ENCODE measurements at places on chromosomes 3 and 15.

DNA sequence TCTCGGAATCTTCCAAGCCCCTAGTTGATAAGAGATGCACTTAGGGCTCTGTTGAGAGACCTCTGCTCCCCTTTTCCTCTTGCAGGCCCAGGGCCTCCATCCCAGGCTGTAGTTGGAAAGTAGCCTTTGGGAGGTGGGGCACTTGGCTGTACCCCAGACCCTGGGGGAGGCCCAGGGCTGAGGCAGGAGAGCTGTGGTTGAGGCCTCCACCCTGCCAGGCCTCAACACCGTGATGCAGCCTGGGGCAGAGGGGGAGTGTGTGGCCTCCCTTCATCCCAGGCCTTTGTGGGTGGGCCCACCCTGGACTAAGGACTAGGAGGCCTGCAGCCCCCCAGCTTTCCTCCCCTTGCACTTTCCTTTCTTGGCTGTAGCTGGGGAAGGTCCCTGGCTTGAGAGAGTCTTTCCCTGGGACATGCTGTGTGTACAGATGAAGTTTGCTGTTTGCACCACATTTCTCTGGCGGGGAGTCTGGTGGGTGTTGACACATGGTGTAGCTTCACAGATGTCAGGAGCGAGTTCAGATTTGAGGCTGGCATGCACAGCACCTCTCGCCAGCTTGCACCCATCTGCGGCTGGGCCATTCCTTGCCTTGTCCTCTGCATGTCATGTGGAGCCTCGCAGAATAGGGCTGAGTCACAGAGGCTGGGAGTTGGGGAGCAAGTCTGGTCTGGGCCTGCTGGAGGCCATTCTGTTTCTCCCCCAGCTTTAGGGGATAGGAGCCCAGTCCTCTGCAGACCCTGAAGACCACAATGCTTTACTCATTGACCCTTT, 13.7 kb downstream of the PLEKHO2 start:
- no peak for DNase-seq

- DNase-seq: no peak
Observed at GRCh38 chr15:49196856-49197255, 26.8 kb downstream of the GALK2 start.

GRCh38 chr3:31579828-31580227, 47.1 kb downstream of the STT3B start:
- DNase-seq: no peak

DNA sequence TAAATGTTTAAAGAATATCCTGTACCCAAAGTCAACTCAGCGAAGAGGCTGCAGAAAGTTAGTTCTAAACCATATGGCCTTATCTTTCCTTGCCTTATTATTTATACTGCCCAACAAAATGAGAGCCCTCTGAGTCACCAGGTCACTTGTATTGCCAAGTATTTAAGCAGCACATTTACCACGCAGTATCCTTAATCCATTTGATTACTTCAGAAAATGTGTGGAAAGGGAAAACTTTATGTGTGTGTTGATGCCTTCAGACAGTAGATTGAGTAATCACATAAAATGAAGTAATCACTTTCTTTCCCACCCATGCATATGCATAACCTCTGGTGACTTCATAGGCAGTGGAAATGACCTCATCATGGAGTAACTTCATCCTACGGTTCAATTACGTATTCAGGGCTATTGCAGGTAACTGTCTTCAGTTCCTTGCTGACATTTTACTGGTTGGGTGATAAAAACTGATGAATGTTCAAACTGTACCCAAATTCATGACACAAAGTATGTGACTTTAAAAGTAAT, 7.5 kb upstream of the CADPS start:
- no peak for DNase-seq

- DNase-seq: peak; percentile 7
Observed at GRCh38 chr3:110314512-110315114, 757.0 kb upstream of the NECTIN3 start.

- no peak for DNase-seq
Observed at GRCh38 chr3:48107227-48107626, 81.0 kb downstream of the CDC25A start.

GRCh38 chr3:178629430-178630178, 93.4 kb downstream of the KCNMB2 start:
- DNase-seq: no peak

GRCh38 chr15:63254991-63255390, 22.4 kb upstream of the APH1B start:
- no peak for DNase-seq

- no peak for DNase-seq
Observed at GRCh38 chr3:99637368-99638111, 854 bp upstream of the COL8A1 start.

DNA sequence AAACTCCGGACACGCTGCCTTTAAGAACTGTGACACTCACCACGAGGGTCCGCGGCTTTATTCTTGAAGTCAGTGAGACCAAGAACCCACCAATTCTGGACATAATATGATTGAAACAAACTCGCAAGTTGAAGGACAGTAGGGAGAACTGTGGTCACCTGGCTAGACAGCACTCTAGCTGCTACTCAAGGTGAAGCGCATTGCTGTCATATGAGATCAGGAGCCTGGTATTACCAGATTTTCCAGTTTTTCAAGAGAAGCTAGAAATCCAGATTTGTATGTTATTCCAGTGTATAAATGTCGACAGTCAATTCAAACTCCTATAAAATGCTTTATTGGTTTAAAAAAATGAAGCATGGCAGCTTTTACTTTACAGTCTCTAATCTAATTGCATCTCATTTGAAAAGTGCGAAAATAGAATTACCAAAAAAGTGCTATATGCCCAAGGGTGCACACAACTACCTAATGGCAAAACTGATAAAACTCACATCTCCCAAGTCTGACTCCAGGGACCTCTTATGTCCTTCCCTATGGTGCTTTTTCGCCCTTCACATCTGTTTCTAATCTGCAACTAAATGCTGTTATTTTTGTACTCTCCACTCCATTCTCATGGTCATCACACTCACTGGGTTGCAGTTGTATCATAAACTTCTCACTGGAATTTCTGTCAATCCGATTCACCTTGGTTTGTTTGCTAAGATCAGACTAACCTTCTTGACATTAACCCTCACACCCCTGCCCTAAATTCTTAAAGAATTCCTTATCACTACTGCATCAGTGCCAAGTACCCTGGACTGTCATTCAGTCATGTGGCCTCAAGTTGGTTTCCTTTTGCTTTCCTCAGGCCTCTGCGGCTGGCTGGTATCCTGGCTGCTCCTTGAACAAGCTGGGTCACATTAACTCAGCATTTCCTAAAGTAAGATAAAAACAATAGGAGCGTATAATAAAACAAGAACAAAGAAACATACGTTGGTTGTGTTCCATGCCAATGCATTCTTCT, 31.5 kb upstream of the ARHGEF26 start:
- no peak for DNase-seq

DNA sequence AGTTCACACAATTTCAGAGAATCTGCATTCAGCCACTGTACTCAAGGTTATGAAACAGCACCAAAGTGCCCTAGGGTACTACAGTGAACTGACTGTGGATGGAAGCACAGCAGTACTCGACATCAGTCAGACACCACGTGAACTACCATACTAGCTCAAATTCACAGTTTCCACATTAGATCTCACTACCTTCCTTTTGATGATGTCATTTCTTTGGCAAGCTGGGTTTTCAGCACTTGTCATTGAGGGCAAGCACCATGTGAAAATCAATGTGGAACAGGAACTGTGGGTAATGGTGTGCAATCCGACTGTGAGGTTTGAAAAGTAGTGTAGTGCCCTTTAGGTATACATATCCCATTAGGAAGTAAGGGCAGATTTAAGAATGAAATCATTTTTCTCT, 110.5 kb upstream of the BFSP2 start:
- no peak for DNase-seq

DNA sequence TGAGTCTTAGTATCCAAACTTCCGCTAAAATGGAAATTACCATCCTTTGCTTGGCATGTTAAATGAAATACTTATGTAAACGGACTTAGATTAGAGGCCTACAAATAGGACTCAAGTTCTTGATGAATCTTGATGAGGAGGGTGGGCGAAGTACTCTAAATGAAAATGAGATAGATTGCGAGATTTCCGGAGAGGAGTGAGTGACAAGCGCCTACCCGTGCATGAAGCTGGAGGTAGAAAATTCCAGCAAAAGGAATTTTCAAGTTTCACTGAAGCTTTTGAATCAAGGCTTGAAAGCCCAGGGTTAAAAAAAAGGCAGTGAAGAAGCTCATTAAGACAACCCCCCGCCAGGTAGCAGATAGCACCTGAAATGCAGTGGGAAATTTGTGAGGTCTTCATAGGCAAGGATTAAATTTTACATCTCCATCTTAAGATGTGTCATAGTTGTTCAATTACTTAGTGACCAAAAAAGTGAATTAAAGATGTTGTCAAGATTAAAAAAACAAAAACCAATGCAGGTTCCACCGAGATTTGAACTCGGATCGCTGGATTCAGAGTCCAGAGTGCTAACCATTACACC, 655 bp upstream of the RAB11A start:
- no peak for DNase-seq

GRCh38 chr15:45167631-45168205, 20.0 kb downstream of the SHF start:
- DNase-seq: no peak

- no peak for DNase-seq
Observed at GRCh38 chr3:150396956-150397550, 11.0 kb upstream of the TSC22D2 start.

DNA sequence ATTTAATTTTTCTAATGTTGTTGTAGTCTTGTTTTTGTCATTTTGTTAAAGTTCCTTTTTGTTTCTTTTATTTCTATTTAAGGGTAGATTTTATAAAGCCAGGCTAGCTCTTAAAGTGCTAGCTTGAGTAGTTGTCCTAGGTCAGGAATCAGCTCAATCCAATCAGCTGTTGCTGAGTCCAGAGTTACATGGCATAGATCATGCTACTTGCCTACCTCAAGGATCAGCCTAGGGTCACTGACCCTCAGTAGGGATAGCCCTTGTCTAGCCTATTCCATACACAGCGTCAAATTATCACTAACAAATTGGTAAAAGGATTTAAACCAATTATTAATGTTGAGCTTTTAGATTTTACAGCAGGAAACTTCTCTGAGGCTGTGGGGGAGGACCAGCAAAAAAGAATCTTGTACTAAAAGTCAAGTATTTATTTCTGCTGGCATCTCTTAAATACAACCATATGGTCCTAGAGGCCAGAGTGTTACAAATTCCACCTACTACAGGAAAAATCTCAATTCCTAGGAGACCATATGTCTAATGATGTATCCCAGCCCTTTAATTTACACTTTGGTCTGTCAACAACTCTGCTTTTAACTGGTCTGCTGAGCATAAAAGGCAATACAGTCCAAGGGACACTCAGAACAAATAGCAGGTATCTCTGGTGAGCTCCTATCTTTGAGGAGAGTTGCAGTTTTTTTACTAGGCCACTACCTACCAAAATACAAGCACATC, 138.3 kb upstream of the PTPRG start:
- DNase-seq: no peak

DNA sequence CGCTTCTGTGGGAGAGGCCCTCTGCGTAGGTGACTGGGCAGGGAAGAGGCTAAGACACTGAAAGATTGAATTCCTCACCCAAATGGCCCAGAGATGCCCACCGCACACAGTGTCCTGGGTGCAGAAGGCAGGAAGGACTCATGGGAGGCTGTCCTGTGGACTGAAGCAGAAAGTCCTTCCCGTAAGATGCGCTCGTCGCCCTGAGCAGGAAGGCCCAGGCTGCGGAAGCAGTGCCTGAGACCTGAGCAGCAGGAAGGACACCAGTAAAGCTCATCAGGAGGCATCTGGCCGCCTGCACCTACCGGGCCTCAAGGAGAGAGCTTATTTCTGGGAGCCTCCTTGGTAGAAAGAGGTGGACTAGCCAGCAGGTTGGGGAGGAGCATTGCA, 3.3 kb downstream of the PAK6 start:
- no peak for DNase-seq

DNA sequence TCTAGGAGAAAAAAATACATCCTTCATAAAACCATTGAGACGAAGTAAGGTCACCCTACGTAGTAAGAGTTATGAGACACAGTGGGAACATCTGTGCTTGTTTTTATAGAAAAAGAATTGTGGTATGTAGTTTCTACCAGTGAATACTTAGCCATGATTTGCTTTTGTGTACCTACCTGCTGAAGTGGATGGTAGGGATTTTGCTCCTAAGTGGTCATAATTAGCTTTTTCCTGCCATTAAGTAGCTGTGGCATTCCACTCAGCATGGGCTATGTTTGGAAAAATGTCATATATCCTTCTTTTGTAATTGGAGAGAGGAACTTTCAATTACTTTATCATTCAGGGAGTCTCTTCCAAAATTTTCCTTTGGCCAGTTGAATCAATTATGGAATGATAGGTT, 63.7 kb downstream of the CHD2 start:
- DNase-seq: no peak

DNA sequence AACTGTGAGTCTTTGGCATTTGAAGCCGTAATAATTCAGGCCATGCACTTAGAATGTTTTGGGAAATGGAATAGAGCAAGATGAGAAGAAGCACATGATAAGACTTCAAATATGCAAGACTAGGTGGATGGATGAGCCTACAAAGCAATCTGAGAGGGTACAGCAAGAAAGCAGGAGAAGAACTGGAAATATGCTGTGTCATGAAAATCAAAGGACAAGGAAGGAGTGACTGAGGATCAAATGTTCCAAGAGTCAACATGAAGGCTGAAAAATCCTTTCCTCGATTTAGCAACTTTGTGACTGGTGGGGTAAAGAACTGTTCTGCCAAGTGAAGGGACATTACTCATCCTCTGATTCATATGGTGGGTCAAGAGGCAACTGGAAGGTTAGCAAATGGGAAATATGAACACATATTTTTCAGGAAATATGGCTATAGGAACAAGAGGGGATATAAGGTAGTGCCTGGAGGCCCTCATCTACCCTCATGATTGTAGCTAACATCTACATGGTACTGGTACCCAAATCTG, 803.7 kb upstream of the ARRDC4 start:
- no peak for DNase-seq

DNA sequence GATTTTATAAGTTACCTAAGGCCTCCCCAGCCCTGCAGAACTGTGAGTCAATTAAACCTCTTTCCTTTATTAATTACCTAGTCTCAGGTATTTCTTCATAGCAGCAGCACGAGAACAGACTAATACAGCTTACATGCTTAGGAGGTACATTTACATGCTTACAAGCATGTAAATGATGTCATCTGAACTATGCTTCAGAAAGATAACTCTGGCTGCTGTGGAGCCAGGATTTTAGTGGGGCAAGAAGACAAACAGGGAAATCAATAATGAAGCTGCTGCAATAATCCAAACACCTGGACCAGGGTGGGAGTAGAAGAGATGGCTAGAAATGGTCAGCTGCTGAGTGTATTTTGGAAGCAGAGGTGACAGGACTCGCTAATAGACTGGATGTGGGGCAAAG, 9.6 kb downstream of the NDUFAF1 start:
- DNase-seq: no peak

GRCh38 chr15:68352401-68353062, 75.0 kb downstream of the FEM1B start:
- DNase-seq: no peak

GRCh38 chr15:85785887-85786780, 8.6 kb downstream of the KLHL25 start:
- DNase-seq: no peak

DNA sequence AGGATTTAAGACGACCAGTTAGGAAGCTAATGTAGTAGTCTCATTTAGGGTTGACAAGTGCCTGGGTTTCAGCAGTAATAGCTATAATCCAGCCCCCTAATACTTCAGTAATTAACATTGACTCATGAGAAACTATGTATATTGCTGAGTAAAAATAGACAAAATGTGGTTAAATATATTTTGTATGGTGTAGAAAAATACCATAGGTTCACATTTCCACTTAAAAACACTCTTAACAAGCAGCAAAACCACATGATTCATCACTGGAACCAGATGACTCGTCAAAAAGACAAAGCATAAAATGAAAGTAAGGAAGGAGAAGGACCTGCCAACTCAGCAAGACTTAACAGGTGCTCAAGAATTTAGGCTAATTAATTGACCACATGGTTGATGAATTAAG, 288.9 kb downstream of the EFHB start:
- DNase-seq: no peak

Data from stimulated activated CD8-positive, alpha-beta memory T cell treated with anti-CD3 and anti-CD28 coated beads, Interleukin-7, amount 100 ng/mL, for 1 hour (primary cell).